ENCODE measurements at places on chromosomes 4 and X.
A peak's percentile ranks its signal among the peaks of the same experiment; 100 is the strongest.

GRCh38 chr4:119498527-119498926 lies 130.1 kb downstream of the PDE5A start:
- DNase-seq, result no peak

DNA sequence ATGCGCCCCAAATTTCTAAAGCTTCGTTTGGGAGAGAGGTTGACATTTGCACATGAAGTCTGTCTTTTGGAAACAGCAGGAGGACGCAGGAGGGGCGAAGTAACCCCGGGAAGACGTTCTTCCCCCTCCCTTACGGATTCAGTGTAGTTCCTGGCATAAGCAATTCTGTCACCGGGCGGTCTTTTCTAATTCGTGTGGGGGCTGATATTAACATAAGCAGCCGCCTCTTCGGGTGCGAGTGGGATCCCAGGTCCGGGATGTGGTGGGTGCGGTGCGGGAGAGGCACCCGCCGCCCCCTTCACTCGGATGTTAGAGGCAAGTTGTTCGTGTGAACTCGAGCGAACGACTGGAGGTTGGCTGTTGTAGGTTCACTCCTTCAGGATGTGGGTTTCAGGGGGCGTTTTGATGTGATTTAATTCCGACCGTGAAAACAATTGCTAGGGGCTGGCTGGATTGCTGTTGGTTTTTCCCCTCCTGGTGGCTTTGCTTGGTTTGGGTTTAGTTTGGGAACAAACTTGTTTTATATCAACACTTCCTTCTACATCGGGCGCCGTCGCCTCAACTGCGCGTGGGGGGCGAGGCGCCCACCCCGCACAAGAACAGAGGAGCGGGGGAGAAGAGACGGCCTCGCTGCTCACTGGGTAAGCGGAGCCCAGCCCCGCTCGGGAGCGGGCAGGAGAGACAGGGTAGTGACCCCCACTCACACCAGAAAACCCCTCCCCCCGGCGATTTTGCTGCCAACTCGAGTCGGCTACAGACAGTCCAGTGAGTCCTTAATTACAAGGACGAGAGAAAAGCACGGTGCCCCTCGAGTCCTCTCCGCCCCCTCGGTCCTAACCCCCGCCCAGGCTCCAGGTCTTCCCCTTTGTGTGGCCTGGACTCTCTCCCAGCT lies 2.9 kb upstream of the LEF1 start:
- DNase-seq, result peak; percentile 42

GRCh38 chr4:74189331-74190043 lies 31.6 kb downstream of the MTHFD2L start:
- peak; percentile 23 for DNase-seq

GRCh38 chr4:68272380-68272779 lies 26.9 kb upstream of the TMPRSS11B start:
- no peak for DNase-seq

GRCh38 chrX:148376342-148376741 lies 124.1 kb upstream of the AFF2 start:
- DNase-seq, result no peak

- DNase-seq, result no peak
These were observed 89.0 kb upstream of the LIMCH1 start for GRCh38 chr4:41448934-41449333.

GRCh38 chr4:27003642-27004113 lies 143.0 kb downstream of the STIM2 start:
- DNase-seq, result peak; percentile 15

DNA sequence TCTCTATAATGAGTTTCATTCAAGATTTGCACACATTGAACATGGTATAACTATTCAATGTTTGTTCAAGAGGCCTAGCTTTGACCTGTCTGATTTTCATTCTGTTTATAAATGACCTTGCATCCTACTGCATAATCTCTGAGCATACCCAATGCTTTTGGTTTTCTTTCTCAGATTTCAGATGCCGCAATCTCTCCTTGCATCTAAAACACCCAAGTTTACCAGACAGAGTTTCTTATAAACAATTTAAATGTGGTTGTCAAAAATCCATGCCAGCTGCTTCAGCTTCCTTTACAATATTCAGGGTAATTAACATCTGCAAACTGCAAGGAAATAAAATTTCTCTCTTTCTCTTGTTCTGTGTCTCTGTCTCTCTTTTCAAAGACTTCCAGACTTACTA lies 123.0 kb upstream of the PCDH18 start:
- DNase-seq, result no peak

DNA sequence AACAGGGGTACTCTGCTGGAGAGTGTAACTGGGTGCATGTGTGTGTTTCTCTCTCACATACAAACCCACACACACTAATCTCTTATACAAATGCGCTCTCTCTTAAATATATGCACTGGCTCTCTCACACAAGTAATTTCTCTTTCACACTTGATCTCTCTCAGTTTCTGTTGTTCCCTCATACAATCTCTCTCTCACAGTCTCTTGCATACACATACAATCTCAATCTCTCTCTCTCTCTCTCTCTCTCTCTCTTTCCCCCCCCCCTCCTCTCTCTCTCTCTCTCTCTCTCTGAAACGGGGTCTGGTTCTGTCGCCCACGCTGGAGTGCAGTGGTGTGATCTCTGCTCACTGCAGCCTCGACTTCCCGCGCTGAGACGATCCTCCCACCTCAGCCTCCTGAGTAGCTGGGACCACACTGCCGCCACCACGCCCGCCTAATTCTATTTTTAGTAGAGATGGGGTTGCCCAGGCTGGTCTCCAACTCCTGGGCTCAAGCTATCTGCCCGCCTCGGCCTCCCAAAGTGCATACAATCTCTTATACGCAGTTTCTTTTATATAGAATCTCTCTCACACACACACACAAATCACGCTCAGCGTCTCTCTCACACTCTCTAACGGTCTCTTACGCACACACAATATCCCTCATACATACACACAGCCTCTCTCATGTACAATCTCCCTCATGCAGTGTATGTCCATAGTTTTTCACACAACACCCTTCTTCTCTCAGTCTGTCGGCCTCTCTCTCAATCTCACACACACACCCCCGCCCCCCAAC lies 518 bp upstream of the FAM241A start:
- DNase-seq, result no peak
